ENCODE measurements at places on chromosomes 2 and 18.

GRCh38 chr2:43729491-43730174 lies 44.2 kb upstream of the DYNC2LI1 start:
- no peak for DNase-seq

DNA sequence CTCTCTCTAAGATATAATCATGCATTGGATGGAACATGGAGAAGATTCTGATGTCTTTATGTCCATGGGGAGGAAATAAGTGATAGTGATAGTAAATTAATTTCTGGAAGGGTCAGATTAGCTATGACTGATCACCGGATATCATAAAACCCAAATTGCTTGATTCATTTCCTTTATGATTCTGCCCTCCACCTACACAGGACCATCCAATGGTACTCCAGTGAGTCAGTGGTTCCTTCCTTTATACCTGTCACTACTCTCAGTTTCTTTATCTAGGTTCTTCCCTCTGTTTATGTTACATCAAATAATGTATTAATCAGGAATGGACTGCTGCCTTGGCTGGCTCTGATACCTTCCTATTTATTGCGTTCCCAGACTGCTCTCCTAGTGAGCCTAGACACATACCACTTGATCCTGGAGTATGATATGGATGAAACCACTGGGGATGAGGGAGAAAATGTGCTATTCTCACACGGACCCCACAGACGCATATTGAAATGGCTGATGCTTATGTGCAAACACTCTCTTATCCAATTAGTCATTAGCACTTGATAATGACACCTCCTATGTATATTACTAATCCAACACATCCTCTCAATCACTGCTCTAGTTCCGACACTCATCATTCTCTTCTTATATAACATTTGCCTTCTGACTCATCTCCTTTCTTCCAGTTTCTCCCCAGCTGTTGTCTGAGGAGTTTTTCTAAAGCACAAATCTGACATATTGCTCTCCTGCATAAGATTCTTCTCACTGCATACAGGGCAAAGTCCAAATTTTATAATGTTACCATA lies 315.6 kb downstream of the INSIG2 start:
- no peak for DNase-seq

DNA sequence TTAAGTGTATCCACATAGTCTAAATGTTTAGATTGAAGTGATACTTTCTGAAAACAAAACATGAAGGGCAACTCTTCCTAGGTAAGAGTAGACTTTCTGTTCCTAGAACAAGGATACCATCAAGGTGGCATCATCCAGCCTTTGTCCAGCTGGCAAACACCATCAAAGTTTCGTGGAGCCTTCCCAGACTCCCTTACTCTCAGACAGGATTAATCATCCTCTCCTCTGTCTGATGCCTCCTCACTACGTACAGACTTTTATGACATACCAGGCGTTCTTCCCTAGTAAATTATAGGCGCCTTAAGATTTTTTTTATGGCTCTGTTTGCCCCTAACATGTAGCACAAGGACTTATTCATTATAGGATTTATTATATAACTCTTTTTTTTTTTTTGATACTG lies 29.4 kb upstream of the ASNSD1 start:
- DNase-seq: no peak

DNA sequence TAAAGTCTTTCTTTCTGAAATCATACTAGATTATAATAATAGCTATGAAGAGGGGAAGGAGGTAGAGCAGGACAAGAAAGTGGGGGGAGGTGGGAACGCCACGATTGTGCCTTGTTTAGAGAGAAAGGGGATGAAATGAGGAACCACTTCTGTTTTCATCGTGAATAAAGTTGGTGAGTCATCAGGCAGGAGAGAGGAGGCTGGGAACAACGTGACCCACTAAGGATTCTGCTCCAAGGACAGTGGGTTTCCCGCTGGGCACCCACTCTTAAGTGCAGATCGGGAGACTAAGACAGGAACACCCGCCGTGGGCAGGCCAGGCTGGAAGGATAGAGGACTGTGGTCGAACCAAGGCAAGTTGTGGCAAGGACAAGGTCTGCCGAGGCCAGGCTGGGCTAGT lies 158.2 kb downstream of the L3MBTL4 start:
- DNase-seq: no peak

GRCh38 chr18:39946623-39947061 lies 2008.4 kb upstream of the PIK3C3 start:
- DNase-seq: no peak

DNA sequence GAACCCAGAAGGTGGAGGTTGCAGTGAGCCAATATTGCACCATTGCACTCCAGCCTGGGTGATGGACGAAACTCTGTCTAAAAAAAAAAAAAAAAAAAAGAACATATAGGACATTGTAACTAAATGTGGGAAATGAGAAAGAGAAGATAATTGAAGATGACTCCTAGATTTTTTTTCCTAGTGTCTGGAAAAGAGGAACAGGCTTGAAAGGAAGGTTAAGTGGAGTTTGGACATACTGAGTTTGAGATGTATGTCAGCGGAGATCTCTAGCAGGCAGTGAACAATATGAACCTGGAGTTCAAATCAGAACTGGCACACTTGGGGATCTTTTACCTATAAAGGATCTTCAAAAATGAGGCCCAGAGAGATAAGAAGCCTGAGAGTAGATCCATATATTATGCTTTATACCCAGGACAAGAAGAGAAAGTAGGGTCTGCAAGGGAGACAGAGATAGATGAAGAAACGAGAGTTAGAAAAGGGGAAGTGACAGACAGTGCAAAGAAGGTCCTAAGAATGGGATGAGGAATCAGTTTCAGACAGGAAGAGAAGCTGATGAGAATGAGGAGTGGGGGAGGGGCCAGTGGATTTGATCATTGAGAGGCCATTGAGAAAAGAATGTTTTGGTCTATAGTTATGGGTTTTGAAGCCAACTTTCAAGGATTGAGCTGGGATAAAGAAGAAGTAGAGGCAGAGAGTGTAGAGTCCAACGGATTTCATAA lies 46.9 kb upstream of the CD28 start:
- DNase-seq: no peak

DNA sequence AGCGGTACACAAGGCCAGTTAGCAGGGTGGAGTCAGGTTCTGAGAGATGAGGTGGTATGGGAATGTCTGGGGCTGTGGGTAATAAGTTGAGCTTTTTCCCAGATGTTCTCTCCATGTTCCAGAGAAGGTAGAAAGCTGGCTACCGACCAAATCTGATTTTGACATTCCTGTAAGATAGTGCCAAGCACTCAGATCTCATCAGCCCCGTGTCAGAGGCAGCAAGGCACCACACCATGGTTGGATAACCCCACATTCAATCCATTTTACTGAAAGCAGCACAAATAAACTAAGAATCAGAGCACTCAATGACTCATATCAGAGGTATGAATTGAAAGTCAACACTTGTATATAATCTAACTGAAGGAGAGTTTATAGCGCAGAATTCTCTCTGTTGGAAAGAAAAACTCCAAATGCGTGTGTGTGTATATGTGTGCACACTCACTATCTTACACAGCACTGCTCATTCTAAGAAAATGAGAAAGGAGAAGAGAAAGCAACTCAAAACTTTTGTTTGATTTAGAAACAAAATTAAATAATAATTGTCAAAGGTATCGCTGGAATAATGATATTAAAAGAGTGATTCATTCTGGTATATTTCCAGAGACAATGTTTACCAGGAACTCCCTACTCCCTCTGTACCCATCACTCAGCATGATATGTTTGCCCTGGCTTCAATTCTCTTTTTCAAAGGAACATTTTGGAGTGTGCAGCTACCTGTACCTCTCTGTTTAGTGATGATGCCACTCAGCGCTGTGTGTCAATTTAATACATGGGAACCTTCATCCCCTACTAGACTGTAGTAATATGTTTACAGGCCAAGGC lies 375.1 kb upstream of the ID2 start:
- DNase-seq: no peak

- no peak for DNase-seq
Measured at GRCh38 chr2:9359463-9359862, 63.9 kb downstream of the ITGB1BP1 start.

DNA sequence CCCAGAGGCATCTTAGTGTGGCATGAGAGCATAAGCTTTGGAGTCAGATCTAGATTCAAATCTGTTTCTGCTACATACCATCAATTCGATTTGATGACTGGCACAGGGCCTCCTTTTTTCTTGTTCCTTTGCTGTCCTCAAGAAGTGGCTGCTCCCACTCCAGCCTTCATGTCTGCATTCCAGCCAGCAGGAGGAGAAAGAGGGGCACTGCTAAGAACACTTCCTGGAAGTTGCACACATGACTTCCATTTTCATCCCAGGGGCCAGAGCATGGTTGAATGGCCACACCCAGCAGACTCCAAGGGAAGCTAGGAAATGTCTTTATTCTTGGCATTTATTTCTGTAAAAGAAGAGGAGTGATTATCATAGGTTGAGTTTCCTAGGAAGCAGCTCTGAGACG lies 50.4 kb downstream of the EML6 start:
- DNase-seq: no peak

DNA sequence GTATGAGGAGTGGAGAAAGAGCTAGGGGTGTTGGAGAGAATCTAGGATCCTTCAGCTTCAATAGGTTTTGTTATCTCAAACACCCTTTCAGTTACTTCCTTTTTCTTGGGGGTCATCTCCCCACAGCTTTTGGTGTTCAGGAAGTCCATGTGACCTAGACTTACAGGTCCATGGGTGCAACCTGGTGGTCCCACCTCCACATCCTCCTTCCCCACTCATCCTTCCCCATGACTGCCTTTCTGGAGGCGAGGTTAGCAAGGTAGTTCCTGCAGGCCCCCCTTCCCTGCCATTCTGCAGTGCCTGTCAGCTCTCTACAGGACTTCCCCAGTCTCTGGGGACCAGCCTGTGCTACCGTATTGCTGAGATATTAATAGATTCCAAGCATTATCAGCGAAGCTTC lies 107.6 kb downstream of the TMEM17 start:
- no peak for DNase-seq

DNA sequence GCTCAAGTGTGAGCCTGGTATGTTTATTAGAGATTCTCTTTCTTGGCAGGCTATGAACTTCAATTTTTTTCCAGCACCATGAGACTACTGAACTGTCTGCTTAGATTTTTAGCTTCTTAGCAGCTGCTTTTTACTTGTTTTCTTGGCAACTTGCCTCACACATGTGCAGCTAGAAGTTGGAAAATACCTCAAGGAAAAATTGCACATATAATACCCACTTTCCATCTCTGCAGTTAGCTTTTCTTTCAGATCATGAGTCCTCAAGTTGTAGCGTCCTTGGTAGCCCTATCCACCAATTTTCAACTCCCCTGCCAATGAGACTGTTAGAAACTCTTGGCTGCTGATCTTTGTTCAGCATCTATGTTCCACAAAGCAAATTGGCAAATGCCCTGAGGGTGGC lies 302.1 kb downstream of the HRH4 start:
- no peak for DNase-seq

GRCh38 chr2:166127217-166128155 lies at the start of gene SCN1A:
SCN1A (minus strand) TSS chr2:166128020; CDS start chr2:166073621, 54,399 bp downstream.
- no peak for DNase-seq

- no peak for DNase-seq
Measured at GRCh38 chr2:132477962-132478361, 61.4 kb downstream of the GPR39 start.

- DNase-seq: no peak
Measured at GRCh38 chr2:190412966-190413365, 4.8 kb downstream of the MFSD6 start.

DNA sequence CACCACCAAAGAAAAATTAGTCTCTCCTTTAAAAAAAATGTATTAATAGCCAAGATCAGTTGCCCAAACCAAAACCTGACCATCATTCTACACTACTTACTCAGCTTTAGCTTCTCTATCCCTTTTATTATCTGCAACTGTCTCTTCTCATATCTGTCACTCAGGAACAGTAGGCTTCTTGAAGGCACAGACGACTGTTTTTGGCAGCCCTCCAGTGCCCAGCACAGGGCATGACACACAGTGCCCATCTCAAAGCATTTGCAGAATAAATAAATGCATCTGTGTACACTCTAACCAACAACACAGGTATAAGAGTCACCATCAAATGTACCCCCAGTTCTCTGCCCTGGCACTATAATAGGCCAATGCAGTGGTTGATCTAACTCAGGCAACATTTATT lies 117.2 kb downstream of the UXS1 start:
- no peak for DNase-seq

DNA sequence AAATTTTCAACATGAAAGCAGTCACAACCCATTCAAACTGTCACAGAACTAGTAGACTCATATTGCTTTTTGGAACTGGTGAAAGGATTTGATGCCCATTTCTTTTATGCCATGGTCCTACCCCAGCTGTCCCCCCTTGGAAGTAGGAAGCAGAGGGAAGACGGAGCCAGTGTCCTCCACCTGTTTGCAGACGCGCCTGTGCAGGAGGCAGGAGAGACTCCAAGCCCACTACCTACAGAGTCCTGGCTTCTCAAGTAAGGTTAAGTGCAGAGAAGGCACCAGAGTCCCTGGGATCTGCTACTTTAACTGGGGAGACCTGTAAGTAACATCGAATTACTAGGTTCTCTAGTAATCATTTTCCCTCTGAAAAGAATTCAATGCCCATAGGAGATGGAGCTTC lies 32.7 kb upstream of the DNMT3A start:
- DNase-seq: no peak

GRCh38 chr2:206213514-206213845 lies 53.8 kb downstream of the EEF1B2 start:
- no peak for DNase-seq

DNA sequence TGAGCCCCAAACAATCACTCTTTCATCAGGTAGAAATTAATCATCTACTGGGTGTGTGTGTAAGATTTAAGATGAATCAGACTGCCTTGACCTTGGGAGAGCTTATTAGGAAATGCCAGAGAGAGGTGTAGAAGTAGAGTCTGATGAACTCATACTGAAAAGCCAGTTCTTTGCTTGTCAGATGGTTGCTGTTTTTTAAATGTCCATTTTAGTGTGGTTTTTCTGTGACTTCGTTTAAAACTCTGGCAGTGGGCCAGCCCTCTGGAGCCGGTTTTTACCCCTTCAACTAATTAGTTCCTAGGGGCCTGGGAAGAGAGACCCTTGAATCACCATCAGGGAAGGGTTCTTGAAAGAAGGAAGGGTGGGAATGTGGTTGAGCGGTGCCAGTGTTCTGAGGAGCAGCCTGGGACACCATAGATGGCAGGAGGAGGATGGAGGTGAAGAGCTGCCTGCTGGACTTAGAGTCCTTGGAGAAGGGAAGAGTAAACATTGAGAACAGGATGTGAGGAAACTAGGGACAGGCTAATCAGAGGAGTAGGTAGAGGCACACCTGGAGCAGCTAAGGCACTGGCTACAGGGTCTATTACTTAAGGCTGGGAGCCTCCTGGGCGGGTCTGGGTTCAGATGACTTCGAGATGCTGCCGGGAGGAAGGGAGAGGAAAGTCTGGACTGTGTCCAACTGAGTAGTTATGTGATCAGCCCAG lies 66.1 kb downstream of the LRRFIP1 start:
- no peak for DNase-seq

All from left hindlimb (tissue), 1 donor.